ENCODE measurements at places on chromosomes 1 and 21.

- DNase-seq = no peak
Observed at GRCh38 chr21:26457817-26458216, 115.3 kb downstream of the CYYR1 start.

DNA sequence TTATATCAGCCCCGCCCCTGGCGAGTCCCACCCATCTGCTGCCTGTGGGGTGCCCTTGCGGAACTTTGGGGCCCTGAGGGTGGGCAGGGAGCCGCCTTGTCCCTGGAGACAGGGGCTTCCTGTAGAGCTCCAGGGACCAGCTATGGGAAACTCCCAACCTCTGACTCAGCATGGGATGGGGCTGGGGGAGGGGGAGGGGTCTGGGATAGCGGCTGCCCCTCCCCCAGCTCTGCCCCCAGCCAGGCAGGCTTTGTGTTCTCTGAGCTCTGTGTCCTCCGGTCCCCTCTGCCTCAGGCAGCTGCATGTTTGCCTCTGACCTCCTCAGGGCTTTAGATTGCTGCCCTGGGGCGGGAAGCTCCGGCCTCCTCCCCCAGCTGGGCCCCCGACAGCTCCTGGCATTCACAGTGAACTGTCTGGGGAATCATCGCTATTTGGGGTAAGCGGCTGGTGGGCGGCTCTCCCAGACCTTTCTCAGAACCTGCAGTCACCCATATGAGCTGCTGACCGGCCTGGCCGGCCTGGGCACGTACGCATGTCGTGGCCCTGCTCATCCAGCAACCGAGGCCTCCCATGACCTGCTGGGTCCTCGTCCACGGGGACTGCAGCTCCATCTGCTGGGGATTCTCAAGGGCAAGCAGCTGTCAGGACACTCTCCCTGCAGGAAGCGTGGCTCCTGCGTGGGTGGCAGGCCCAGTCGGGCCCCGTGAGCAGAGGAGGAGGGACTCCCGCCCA is 17.1 kb downstream of the ARHGEF16 start:
- DNase-seq = no peak

- DNase-seq = peak; percentile 32
Observed at GRCh38 chr21:42527489-42528158, 14.0 kb downstream of the SLC37A1 start.

- no peak for DNase-seq
Observed at GRCh38 chr21:45043541-45044020, 30.8 kb upstream of the ADARB1 start.

DNA sequence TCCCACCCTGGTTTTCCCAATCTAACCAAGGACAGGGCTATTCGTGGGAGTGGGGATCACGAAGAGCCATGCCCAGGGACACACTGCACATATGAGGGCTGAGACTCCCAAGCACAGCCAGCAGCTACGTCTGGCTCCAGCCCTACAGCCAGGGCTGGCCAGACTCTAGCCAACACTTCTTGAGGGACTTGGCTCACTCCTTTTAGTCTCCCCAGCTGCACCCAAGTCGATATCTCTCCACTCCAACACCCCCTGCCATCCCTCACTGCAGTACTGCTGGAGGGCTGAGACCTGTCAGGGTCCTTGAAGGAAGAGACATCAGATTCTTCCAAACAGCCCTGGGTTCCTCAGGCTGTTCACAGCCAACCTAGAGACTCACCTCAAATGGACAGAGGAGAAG is 62.6 kb downstream of the CD46 start:
- no peak for DNase-seq

Data from effector CD8-positive, alpha-beta T cell (primary cell).